ENCODE measurements at places on chromosomes 6 and 20. TPM values are rescaled to one million over a fixed set of nuclear protein-coding genes. Genes with fewer than 3 reads are reported as not detected.

DNA sequence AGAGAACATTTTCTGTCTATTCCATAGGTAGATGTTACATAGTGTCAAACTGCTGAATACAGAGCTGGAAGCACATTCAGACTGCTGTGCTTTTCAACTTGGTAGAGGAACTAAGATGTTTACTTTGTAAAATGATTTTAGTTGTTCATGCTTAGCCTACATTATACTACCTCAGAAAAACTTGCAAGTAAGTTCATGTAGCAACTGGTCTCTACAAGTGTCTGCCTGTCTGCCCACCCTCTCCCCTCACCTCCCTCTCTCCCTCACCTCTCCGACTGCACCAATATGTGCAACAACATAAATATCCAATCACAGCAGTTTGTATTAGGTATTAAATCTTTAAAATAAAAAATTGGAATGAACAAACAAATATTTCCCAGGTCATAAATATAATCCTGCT, 25.3 kb downstream of the ELOVL4 start:
- no peak for DNase-seq

DNA sequence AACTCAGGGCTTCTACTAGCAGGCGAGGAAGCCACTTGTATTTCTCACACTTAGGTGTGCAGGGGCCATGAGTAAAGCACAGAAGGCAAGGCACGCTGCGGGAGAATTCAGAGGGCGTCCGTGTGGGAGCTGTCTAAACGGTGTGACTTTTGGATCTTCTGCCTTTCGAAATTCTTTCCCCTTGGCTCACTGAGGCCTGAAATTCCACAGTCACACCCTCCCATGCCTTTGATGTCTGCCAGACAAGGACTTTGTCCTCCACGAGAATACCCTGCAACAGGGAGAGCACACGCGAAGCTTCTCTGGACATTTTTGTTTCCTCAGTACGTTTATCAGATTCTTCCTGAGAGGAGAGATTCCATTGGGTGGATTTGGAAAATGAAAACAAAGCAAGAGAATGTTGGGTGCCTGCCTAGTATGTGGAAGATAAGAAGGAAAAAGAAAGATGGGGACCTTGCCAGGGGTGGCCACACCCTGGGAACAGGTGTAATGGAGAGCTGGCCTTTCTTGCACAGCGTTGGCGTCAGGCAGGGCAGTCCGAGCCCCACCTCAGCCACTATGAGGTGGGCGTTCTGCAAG, 235.7 kb downstream of the MYLK4 start:
- no peak for DNase-seq

- peak; percentile 98 for DNase-seq
Measured at GRCh38 chr20:50308513-50309279, 118.1 kb downstream of the CEBPB start.

DNA sequence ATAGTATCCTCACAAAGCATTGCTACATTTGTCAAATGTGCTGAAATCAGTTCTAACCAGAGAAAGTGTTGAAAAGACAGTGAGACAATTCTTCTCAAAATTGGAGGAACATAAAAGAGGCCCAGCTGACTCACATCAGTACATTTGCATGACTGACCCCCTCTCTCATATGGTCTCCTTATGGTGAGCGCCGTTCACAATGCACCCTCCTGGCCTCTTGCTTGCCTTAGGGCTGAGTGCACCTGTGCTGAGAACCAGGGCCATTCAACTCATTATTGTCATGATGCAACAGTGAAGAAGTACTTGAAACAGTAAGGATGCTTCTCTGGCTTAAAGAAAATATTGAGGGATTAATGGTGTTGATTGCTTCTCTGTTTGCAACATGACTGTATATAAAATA, 375.2 kb upstream of the AGPAT4 start:
- DNase-seq = no peak

GRCh38 chr20:36355469-36356171, 49.5 kb downstream of the DLGAP4 start:
- DNase-seq = peak; percentile 45

GRCh38 chr20:40612837-40613236, 76.2 kb downstream of the MAFB start:
- DNase-seq = no peak

DNA sequence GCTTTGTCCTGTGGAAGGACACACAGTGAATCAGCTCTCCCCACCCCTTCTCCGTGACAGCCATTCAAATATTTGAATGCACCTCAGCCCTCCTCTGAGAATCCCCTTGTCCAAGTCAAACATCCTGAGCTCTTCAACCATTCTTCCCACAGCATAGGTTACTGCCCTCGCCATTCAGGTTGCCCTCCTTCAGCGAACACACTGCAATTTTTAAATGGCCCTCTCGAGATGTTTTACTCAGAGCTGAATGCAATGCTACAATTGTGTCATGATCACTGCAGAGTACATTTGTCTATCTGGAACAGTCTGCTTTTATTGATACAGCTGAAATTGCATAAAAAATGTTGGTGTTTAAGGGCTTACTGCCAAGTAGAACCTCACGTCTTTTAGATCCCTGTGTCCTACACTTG, 48.9 kb downstream of the SLC2A12 start:
- no peak for DNase-seq

- DNase-seq = no peak
Measured at GRCh38 chr6:156782691-156783320, 5.6 kb downstream of the ARID1B start.

GRCh38 chr6:130674604-130675003, 152.6 kb upstream of the SMLR1 start:
- no peak for DNase-seq

DNA sequence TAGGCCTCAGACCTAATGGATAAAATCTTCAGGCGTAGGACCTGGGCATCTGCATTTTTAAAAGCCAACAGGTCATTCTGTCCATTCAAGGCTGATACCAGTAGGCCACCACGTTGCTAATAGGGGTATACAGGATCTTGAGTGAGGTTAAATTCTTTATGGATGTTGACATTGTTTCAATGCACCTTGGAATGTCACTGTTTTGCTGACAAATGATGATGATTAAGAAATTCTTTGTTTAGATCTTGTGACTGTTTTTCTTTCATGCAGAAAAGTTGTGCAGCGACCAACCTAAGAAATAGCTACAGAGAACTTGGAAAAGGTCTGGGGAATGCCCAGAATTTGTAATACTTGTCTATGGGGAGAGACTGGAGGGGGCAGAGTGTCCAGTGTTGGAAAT, 101.1 kb upstream of the CLDN20 start:
- no peak for DNase-seq

GRCh38 chr6:109182578-109182977, 87.3 kb downstream of the CEP57L1 start:
- DNase-seq = no peak

DNA sequence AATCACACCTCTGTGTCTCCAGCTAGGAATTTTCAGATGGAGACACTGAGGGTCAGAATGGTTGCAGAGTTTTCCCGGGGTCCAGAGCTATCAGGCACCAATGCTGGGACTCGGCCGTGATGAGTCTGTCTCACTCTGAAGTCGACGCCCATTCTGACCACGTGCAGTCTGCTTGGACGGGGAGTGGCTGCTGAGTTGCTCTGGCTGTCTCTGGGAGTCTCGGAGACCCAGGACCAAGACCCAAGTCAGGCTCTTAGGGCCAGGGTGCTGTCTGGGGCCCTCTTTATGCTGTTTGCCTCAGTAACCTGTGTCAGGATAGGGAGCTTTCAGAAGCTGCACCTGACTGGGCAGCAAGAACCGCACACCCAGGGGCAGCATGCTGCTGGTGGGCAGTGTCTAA, 4.6 kb downstream of the IP6K3 start:
- no peak for DNase-seq

DNA sequence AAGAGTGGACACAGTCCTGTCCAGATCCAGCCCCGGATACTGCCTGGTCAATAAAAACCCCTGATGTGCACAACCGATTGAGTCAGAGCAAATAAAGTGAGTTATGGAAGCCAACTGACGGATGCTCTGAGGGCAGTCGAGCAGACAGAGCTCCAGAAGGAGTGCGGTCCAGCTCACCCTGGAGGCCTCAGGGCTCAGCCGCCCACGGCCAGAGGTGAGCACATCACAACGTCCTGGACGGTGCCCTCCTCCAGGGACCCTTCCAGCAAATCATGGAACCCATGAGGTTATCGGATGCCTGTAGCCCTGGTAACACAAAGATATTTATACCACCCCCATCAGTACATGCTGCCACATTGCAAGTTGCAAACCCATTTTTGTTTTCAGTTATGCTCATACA, 44.0 kb upstream of the SMOC2 start:
- DNase-seq = peak; percentile 56

GRCh38 chr6:51322505-51322904, 503.8 kb downstream of the TFAP2B start:
- DNase-seq = no peak

- no peak for DNase-seq
Measured at GRCh38 chr6:118768904-118769325, 117.5 kb upstream of the CEP85L start.

- DNase-seq = no peak
Measured at GRCh38 chr20:38032585-38033329, 499 bp downstream of the TTI1 start.

GRCh38 chr6:43221046-43221972, 8.0 kb downstream of the DNPH1 start:
- peak; percentile 82 for DNase-seq

GRCh38 chr6:129890701-129891100, 29.6 kb upstream of the TMEM244 start:
- DNase-seq = no peak

- no peak for DNase-seq
Measured at GRCh38 chr6:164294047-164294784, 879.7 kb downstream of the QKI start.

DNA sequence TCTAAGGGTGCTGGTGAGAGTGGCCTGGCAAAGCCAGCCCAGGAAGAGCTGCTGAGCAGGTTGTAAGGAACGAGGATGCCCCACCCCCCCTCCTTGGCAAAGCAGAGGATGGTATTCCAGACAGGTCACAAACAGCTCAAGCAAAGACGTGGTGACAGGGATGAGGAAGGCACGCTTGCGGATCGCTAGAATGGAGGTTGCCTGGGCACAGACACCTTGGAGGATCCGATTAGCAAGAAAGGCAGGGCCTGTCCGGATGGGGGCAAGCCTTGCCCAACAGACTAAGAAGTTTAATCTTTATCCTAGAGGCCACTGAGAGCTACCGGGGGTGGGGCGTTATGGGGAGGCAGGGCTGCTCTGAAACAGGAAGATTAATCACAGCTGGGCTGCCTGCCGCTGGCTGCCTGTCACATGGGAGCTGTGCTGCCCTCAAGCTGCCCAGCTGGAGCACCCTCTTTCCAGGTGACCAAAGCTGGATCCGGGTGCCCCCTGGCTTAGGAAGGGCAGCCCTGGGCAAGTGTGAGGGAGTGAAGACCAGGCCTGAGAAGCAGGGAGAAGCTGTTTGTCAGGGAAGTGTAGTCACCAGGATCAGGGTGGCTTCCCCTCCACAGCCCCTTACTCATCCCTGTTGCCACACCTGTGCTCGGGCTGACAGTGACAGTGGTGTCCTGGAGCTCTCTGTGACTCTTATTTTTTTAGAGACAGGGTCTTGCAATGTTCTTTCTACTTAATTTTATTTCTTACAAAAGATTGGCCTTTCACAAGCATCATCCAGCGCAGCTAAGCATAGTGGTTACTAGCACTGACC, 9.1 kb upstream of the MAPK13 start:
- DNase-seq = no peak

DNA sequence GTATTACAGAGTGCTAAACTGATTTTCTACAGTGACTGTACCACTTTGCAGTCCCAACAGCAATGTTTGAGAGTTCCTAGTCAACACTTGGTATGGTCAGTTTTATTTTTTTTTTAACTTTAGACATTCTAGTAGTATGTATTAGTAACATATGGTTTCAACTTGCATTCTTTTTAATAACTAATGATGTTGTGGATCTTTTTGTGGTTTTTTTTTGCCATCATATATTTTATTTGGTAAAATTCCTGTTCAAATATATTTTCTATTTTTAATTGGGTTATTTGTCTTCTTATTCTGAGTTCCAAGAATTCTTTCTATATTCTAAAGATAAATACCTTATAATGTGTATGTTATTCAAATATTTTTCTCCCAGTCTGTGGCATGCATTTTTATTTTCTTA, 189.4 kb upstream of the ECI2 start:
- no peak for DNase-seq

DNA sequence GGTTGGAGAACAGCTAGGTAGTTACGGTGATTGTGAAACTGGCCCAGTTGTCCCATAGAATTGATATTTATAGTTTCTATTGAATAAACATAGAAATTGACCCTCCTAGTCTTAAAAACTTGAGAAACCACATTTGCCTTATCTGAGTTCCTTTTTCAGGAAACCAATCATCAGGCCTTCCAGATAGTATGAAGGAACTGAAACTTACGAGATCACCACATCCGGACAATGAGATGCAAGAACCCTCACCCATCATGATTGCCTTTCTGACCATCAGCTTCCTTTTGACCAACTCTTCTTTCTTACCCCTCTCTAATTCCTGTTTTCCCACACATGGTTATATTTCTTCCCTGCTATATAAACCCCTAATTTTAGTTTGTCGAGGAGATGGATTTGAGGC, 21.8 kb downstream of the SLC35F1 start:
- DNase-seq = no peak

- DNase-seq = no peak
Measured at GRCh38 chr6:52161689-52162438, 24.3 kb upstream of the IL17A start.

DNA sequence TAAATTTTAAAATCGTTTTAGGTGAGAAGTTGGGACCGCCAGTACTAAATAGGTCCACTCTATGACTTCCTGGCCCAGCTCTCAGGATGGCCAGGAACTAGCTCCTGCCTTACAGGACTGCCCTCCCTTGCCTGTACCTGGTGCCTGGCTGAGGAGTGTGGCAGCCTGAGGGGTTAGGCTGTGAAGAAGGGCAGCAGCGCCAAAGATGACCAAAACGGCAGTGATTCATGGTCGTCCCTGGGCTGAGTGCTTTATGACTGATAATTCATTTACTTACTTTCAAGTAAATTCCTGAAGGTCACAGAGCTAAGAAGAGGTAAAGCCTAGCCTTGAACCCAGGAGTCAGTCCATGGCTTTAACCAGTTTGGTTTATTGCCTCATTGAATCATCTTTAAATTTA, 22.1 kb downstream of the STK35 start:
- DNase-seq = no peak

- DNase-seq = no peak
Measured at GRCh38 chr6:150681578-150682395, 82.1 kb downstream of the PLEKHG1 start.

GRCh38 chr6:149919834-149920225, 3.1 kb downstream of the RAET1G start:
- DNase-seq = no peak

GRCh38 chr6:15309611-15310283, 63.9 kb downstream of the JARID2 start:
- no peak for DNase-seq

GRCh38 chr6:43432009-43432945, 4.9 kb downstream of the ABCC10 start:
- no peak for DNase-seq

- DNase-seq = no peak
Measured at GRCh38 chr6:122894791-122895190, 101.2 kb upstream of the CLVS2 start.

Gene POM121L2
- not detected for total RNA-seq

Gene CNKSR3
- total RNA-seq = 5.4 TPM

Gene VGLL2
- total RNA-seq = not detected

Gene DIDO1
- total RNA-seq = 44.8 TPM

Gene MED20
- total RNA-seq = 27.4 TPM

Gene PRRT1
- not detected for total RNA-seq

Gene IRF4
- total RNA-seq = under 0.01 TPM

Gene UBD
- total RNA-seq = not detected

Gene RBM24
- total RNA-seq = 1.4 TPM

Measured in osteoblast (primary cell).